ENCODE measurements at places on chromosomes 3 and 15. TPM values are rescaled to one million over a fixed set of nuclear protein-coding genes. Genes with fewer than 3 reads are reported as not detected.

The TFG gene
- total RNA-seq, result 64.9 TPM

The HTR3E gene
- total RNA-seq, result not detected

The NANOGP8 gene
- not detected for total RNA-seq

The DUOX1 gene
- 2.7 TPM for total RNA-seq

The CXCR6 gene
- total RNA-seq, result 2.1 TPM

The ACOX2 gene
- total RNA-seq, result 32.6 TPM

The TMC3 gene
- not detected for total RNA-seq

The ALDH1A2 gene
- total RNA-seq, result 9.3 TPM

The ACKR2 gene
- total RNA-seq, result 24.5 TPM

The ARGFX gene
- total RNA-seq, result not detected

The ATP13A5 gene
- total RNA-seq, result not detected

The CHSY1 gene
- total RNA-seq, result 47.4 TPM

The MYRIP gene
- total RNA-seq, result 12.7 TPM

The C3orf85 gene
- not detected for total RNA-seq

The ESYT3 gene
- total RNA-seq, result not detected

All from ascending aorta (tissue), 2 donors.